ENCODE measurements at places on chromosomes 3 and 15. TPM values are rescaled to one million over a fixed set of nuclear protein-coding genes. Genes with fewer than 3 reads are reported as not detected.

GRCh38 chr15:33621141-33621540 lies 310.4 kb downstream of the RYR3 start:
- peaks cover 5% of the 10 kb centered on the region for H3K27me3 ChIP-seq
- DNase-seq: no peak
- no peaks in the 10 kb centered on the region for H3K4me1 ChIP-seq
- H3K27ac ChIP-seq: no peak overlapping the region
- H3K4me3 ChIP-seq: no peak overlapping the region

Gene OXTR
- total RNA-seq: 0.82 TPM

DNA sequence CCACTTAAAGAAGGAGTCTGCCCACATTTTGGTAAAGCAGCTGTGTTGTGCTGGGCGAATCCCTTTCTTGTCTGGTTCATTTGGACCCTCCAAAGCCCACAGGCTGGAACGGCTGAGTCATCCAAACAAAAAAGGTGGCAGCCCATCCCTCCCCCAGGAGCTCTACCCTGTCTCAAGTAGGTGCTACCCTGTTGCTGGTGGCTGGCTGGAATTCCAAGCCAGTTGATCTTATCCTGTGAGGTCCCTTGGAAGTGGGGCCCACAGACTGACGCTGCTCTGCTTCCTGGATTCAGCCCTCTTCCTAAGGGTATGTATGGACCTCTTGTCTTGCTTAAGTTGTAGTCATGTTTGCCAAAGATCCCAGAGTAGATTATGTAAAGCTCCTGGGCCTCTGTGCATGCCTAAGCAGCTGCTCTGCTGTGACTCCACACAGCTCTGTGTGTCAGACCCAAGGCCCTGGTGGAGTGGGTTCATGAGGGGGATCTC lies 44.5 kb downstream of the CCR1 start:
- H3K36me3 ChIP-seq: peaks cover 6% of the 10 kb centered on the region
- no peaks in the 10 kb centered on the region for H3K4me1 ChIP-seq
- DNase-seq: no peak
- H3K4me3 ChIP-seq: no peak overlapping the region
- no peak overlapping the region for H3K27ac ChIP-seq

Gene CD200
- 4.0 TPM for total RNA-seq

DNA sequence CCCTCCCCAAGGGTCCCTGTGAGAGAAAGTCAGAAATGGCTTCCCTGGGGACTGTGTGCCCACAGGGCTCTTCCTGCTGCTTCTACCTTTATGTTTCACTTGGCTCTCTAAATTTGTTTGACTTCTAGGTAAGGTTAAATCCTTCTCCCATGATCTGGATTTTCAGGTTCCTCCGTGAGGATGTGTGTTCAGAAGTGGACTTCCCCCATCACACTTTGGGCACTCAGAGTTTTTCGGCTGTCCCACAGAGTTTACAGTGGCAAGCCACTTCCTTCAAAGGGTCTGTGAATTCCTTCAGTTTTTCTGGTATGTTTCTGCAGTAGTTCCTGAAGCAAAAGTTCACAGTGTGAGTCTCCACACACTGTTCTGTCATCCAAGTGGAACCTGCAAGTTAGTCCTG lies 30.9 kb upstream of the RARB start:
- no peaks in the 10 kb centered on the region for H3K27me3 ChIP-seq
- H3K4me1 ChIP-seq: no peaks in the 10 kb centered on the region
- no peaks in the 10 kb centered on the region for H3K36me3 ChIP-seq
- H3K27ac ChIP-seq: no peak overlapping the region
- DNase-seq: no peak

DNA sequence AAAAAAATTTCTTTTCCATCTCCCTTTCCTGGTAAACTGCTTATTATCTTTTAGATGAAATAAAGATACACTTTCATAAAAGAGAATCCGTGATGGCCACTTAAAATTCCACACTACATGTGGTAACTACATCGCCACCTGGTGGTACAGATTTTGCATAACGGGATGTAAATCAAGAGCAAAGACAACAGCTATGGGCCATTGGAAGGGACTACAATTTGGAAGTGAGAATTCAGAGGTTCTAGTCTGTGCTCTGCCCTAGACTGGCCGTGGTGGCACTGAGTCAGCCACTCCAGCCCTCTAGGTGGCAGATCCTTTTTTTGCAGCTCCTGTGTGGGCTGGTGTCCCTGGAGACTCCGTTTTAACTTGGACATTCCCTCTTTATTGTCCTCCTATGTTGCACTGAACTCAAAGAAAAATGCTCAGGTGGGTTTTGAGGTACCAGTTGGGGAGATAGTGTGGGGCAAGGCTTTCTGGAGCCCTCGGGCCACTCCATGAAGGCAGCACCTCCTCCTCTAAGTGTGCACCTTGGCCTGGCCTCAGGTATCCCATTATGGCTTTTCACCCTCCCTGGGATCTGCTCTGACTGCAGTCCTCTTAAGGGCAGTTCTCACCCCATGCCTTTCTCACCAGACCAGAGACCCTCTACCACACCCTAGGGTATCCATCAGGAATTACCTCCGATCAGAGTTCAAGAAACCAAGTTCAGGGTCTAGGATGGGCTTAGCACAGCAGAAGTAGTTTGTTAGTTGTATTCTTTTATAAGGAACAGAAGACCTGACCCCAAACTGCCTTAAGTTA lies 54.9 kb downstream of the SPSB4 start:
- peak; percentile 80 for DNase-seq
- no peaks in the 10 kb centered on the region for H3K4me1 ChIP-seq
- H3K27me3 ChIP-seq: no peaks in the 10 kb centered on the region
- no peaks in the 10 kb centered on the region for H3K36me3 ChIP-seq
- H3K27ac ChIP-seq: no peak overlapping the region
- no peak overlapping the region for H3K4me3 ChIP-seq

Gene PP2D1
- total RNA-seq: not detected

Gene OCA2
- not detected for total RNA-seq

GRCh38 chr3:12353796-12354525 lies 65.1 kb downstream of the PPARG start:
- H3K4me3 ChIP-seq: no peak overlapping the region
- no peaks in the 10 kb centered on the region for H3K36me3 ChIP-seq
- peaks cover 12% of the 10 kb centered on the region for H3K27me3 ChIP-seq
- DNase-seq: no peak
- H3K27ac ChIP-seq: no peak overlapping the region

Gene ACAA1
- 114 TPM for total RNA-seq

- H3K27ac ChIP-seq: no peak overlapping the region
- no peaks in the 10 kb centered on the region for H3K27me3 ChIP-seq
- peaks cover 27% of the 10 kb centered on the region for H3K36me3 ChIP-seq
- H3K4me1 ChIP-seq: peaks cover 5% of the 10 kb centered on the region
Observed at GRCh38 chr3:27391796-27392195, 22.6 kb upstream of the NEK10 start.

GRCh38 chr3:178063461-178063860 lies 472.8 kb upstream of the KCNMB2 start:
- H3K27me3 ChIP-seq: no peaks in the 10 kb centered on the region
- no peak overlapping the region for H3K4me3 ChIP-seq
- no peak overlapping the region for H3K27ac ChIP-seq
- DNase-seq: no peak
- no peaks in the 10 kb centered on the region for H3K36me3 ChIP-seq

Gene GMPPB
- 46.0 TPM for total RNA-seq

- no peak for DNase-seq
- no peaks in the 10 kb centered on the region for H3K27me3 ChIP-seq
- H3K36me3 ChIP-seq: peaks cover 26% of the 10 kb centered on the region
- H3K27ac ChIP-seq: no peak overlapping the region
- H3K4me3 ChIP-seq: no peak overlapping the region
- no peaks in the 10 kb centered on the region for H3K4me1 ChIP-seq
Observed at GRCh38 chr3:15578289-15578867, 23.0 kb downstream of the HACL1 start.

DNA sequence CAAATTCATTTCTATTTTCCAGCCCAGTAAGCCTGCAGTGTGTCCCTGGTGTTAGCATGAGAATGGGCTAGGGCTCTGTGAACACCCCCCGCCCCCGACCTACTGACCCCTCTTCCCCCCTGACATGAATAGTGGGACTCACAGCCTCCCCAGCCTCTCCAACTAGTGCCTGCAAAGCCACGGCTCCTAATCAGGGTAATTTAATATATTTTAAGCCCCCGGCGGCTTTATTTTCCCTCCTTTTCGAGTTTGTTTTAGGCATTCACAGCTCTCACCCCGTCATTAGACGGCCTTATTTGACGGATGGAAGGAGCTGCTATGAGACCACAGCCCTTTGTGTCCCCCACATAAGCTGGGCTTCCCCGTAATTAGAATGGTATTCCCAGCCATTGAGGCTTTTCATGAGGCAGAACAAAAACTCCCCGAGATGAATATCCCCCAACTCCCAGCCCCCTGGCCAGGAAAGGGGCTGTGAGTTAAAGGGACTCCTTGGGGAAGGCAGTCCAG lies 78.3 kb upstream of the POLG start:
- no peak for DNase-seq
- H3K4me3 ChIP-seq: no peak overlapping the region
- peaks cover 27% of the 10 kb centered on the region for H3K4me1 ChIP-seq

GRCh38 chr3:70308760-70309159 lies 3.7 kb downstream of the MDFIC2 start:
- H3K27me3 ChIP-seq: no peaks in the 10 kb centered on the region
- H3K4me1 ChIP-seq: no peaks in the 10 kb centered on the region
- no peak overlapping the region for H3K27ac ChIP-seq
- no peak overlapping the region for H3K4me3 ChIP-seq
- no peak for DNase-seq

DNA sequence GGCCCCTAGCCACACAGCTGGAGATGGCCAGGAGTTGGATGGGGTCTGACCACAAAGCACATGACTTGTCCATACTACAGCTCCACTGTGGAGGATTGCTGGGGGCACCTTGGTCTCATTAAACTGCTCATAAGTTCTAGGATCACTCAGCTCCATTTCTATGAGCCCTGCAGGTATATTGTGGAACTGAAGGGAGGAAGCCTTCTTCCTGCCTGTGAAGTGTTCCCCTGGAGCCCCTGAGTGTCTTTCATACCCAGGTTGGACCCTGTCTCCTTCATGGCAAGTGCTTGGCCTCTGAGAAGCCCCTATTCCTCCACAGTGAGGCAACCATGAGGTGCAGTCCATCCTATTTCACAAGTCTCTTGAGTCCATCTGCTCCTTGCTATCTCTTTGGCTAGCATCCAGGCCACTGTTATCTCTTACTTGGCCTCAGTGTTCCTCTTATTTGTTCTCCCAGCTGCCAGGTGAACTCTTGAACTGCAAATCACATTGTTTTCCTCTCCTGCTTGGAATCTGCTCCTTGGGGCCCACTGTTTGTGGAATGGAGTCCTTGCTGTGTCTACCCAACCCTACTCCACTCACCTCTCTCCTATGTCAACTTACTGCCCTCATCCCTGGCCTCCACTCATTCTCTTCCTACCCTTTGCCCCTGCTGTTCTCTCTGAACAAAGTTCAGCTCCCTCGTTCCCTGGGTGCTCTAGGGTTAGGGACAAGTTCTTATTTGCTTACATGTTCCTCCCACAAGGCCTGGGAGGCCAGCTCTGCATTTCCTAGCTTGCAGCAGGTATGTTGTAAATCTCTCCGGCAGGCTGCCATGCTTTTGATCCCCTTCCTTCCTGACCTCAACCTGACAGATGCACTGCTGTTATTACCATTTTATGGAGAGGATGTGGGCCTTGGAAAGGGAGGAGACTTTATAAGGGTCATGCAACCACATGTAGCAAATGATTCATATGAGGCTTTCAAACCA lies 1.2 kb downstream of the ACOX2 start:
- H3K4me3 ChIP-seq: no peak overlapping the region
- no peaks in the 10 kb centered on the region for H3K27me3 ChIP-seq
- no peak overlapping the region for H3K27ac ChIP-seq

DNA sequence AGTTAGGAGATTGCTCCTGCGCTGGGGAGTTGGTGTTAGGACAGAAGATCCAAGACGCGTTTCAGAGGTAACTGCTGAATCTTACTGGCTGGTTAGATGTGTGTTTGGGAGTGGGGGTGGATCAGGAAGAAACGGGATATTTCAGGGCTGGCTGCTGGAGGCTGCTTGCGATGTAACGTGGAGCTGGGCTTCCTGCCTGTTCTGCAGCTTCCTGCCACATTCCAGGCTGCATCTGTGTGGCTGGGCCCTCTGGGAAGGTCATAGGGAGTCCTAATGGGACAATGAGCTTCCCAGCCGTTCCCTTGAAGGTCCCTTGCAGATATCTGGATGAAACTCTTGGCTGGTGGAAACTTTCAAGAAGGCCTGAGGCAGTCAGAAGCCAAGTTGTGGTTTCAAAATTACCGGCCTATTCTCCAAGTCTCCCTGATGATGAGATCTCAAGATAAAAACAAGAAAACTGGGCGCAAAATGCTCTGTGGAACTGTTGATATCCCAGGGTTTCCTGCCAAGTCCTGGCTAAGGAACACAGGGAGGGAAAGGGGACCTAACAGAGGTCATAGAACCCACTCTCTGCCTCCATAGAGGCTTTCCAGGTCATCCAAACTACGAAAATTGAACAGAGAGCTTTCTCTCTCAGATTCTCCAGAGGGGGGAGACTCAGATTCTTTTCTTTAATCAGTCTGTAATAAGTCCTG lies 67.0 kb downstream of the NOX5 start:
- DNase-seq: no peak
- H3K27me3 ChIP-seq: peaks cover 19% of the 10 kb centered on the region
- H3K36me3 ChIP-seq: no peaks in the 10 kb centered on the region
- no peak overlapping the region for H3K27ac ChIP-seq
- no peak overlapping the region for H3K4me3 ChIP-seq
- peaks cover 6% of the 10 kb centered on the region for H3K4me1 ChIP-seq

Data from activated CD4-positive, alpha-beta T cell treated with anti-CD3 and anti-CD28 coated beads, Interleukin-2, amount 10 ng/mL, durations not matched to agents 7 days and 5 days (primary cell).